T-cell (primary cell): ENCODE measurements at places on chromosomes 2 and 18.

GRCh38 chr2:182606728-182607681, 109.1 kb upstream of the DNAJC10 start:
- no peak for DNase-seq

- peak; percentile 62 for DNase-seq
Observed at GRCh38 chr18:79400591-79401381, 5.1 kb downstream of the NFATC1 start.

GRCh38 chr2:200428961-200429665, 80.8 kb downstream of the KCTD18 start:
- DNase-seq = no peak

DNA sequence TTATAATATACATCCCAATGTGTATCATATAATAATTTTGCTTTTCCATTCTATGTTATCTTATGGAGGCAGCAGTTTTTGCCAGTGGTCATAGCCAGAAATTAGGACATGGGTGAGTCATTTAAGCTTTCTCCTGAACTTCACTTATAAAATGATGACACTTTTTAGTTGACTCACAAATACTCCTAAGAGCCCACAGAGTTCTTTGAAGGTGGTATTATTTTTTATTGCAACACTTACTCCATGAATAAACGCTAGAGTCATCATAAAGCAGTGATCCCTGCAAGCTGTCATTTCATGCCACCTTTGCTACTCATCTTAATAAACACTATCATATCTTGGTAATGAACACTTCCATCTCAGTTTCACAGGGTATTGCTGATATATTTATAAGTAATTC, 69.9 kb upstream of the MAPRE2 start:
- no peak for DNase-seq

DNA sequence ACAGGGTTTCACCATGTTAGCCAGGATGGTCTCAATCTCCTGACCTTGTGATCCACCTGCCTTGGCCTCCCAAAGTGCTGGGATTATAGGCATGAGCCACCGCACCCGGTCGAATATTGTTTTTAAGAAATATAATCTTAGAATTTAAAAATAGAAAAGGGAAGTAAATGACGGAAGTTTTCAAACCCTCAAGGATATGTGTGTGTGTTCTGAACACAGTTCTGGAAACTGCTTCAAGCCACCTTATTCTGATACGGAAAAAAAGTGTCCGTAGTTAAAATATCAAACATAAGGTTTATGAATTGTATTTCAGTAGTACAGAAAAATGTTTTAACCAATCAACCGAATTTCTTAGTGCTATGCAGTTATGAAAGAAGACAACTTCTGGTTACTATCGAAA, 115.9 kb downstream of the UPP2 start:
- DNase-seq = no peak

GRCh38 chr2:63300835-63301234, 250.2 kb downstream of the OTX1 start:
- DNase-seq = no peak

- no peak for DNase-seq
Observed at GRCh38 chr2:228600265-228600664, 418.8 kb upstream of the SPHKAP start.

DNA sequence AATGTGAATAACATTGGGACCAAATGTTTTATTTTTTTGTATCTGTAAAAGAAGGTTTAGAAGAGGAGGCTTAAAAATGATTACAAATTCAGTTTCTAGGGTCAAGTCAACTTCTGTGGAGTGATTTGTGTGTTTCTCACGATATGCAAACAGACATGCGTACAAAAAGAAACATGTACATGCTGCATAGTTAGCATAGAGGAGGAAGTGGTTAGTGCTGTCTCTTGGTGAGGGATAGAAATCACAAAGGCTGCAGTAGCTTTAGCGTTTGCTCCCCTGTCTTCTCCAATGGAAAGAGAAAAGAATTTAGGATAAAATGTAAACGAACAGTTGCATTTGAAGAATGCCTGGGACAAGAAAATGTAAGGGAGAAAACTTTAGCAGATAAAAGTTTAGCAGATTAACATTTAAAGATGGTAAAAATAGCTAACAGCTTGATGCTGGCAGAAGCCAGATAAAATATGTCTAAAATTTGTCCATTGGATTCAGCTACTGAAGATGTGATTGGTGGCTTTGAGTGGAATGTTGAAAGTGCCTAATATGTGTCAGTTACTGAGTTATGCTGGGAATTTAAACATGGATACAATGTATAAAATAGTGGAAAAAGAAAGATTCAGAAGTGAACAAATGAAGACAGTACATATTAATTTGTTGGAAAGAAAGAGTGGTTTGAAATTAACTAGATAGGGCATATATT, 44.9 kb downstream of the MALT1 start:
- DNase-seq = no peak

DNA sequence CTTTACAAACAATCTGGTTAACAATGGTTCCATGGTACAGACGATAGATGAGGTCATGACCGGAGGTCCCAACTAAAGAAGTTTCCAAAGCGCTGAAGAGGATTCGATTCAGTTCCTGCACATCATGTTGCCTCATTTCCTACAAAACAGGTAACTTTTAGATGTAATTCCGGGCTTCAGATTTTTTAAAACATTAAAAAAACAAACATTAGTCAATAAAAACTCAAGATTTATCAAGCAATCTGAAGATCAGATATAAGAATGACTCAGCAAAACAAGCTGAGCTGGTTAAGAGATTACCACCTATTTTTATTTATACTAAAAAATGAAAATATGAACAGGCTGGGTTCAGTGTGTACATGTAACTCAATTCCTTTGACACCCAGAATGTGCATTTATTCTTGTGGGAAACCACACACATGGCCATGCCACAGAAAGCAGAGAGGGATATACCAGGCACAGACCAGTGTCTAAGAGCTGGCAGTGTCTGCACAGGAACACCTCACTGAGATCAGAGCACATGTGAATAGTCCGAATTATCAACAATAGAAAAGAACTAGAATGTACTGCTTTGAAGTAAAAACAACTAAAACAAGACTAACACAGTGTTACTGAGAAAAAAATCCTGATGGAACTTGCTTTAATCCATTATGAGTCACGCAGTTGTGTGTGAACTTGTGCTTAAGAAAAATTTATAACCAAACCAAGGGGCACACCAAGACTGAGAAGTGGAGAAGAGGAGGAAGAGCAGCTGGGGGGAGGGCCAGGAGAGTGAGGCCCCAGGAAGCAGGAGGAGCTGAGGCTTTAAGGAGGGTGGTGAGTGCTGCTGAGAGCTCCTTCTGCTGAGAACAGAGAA, 9.5 kb downstream of the USP40 start:
- no peak for DNase-seq

DNA sequence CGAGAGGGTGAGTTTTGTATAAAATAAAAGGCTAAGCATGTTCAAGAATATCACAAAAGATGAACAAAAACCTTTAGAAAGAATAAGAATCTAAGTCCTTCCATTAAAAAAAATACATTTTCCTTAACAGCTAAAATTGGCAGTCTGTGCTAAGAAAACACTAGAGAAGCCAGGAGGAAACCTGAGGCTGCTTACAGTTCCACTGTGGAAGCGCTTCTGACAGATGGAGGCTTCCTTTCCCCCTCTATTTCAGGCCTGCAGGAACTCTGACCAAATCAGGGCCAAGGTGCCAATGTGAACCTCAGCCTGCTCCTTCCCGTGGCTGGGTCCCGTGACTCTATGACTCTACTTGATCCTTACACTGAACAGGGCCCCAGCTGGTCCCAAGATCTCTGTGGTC, 108.1 kb upstream of the ARHGAP28 start:
- no peak for DNase-seq

- DNase-seq = no peak
Observed at GRCh38 chr2:6970551-6970950, 53.3 kb downstream of the RNF144A start.

- no peak for DNase-seq
Observed at GRCh38 chr2:152426801-152427200, 91.8 kb downstream of the FMNL2 start.

GRCh38 chr2:199940373-199940772, 14.9 kb downstream of the TYW5 start:
- DNase-seq = no peak

DNA sequence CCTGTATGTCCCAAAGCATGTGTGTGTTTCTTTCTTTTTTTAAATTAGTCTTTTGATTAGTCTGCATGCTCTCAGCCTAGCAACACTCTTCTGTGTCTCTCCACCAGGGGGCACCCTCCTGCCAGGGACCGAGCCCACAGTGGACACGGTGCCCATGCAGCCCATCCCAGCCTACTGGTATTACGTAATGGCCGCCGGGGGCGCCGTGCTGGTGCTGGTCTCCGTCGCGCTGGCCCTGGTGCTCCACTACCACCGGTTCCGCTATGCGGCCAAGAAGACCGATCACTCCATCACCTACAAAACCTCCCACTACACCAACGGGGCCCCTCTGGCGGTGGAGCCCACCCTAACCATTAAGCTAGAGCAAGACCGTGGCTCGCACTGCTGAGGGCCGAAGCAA, 93.8 kb downstream of the NRP2 start:
- no peak for DNase-seq

DNA sequence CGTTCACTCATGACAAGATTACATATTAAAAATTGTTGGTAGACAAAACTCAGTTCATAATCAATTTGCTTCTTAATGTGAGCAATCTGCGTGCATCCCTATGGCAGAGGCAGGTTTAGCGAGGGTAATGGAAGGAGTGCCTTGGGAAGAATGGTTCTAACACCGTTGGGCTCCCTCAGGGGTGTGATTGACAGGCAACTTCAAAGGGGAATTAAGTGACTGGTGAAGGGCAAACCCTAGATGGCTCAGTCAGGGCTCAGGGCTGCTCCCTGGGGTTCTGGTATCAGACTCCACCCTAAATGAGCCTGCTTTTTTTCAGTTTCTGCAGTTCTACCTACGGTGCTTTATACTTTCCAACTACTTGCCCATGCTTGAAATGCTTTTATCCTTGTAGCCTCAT, 419.5 kb upstream of the CELF4 start:
- DNase-seq = no peak

DNA sequence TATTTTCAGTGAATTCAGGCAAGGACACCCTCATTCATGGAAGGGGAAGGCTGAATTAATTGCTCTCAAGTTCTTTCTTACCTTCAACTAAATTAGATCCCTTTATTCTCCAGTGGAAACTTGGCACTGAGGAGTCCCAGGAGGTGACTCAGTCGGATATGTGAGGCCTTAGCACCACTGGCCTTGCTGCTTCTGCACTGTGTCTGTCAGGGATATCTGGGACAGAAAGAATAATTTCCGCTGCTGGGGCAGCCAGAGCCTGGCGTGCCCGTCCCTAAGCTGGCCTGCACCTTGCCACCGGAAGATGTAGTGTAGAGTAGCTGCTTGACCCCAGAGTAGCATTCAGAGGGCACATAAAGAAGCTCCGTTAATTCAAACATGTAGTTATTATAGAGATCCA, 53.4 kb downstream of the LIMS1 start:
- DNase-seq = no peak

DNA sequence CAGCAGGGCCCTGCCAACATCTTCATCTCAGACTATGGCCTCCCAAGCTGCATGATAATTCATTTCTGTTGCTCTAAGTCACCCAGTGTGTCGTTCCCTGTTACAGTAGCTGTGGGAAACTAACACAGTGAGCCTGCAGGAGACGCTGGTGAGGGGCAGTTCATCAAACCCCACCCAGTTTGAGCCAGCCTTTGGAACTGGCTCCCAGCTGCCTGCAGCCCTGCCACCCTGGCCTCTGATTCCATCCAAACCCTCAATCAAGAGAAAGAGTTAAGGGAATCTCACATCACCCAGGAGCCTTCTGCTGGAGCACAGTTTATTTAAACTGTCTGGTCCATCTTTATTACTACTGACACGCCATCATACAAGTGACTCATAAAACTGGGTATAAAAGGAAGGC, 64.9 kb upstream of the ZCCHC2 start:
- DNase-seq = no peak

DNA sequence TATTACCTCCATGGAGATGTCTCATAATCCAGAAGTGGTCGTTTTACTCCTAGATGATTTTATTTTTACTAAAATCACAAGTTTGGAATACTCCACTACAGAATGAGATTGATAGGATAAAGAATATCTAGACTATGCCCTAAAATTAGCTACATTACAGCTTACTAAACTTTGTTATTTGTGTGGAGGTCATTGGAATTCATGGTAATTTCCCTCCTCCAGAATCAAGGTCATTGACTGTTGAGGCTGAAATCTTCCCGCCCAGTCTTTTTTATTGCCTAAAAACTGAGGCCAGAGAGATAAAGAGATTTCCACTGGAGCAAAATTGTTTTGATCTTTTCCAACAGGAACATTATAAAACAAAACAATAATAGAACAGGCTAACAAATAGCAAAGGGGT, 35.0 kb downstream of the ITGB6 start:
- DNase-seq = no peak

- no peak for DNase-seq
Observed at GRCh38 chr2:141001750-141002149, 1129.1 kb downstream of the LRP1B start.

GRCh38 chr18:21000667-21001066, 110.9 kb downstream of the ROCK1 start:
- no peak for DNase-seq
